ENCODE measurements at places on chromosomes 2 and 18.

- no peak for DNase-seq
Observed at GRCh38 chr2:5713101-5713500, 20.9 kb downstream of the SOX11 start.

DNA sequence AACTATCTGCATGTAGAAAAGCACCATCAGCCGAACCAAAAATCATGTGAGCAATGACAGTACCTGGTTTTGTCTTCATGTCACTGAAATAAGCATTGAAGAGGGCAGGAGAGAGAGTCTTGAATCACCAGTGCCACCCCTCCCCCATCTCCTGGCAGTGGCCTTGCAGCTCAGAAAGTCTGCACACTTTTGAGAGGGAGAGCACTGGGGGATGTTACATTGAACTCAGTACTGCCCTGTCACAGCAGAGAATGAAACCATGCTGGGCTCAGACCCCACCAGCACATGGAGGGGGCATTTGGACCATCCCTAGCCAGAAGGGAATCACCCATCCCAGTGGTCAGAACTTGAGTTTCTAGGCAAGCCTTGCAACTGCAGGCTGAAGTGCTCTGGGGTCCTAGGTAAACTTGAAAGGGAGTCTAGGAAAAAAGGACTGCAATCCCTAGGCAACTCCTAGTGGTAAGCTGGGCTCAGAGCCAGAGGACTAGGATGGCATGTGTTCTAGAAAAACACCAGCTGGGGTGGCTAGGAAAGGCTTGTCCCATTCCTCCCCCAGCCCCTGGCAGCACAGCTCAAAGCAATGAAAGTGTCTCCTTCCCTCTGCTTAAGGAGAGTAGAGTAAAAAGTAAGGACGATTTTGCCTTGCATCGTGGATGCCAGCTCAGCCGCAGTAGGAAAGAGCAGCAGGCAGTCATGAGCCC lies 259.9 kb upstream of the MYT1L start:
- DNase-seq, result no peak

DNA sequence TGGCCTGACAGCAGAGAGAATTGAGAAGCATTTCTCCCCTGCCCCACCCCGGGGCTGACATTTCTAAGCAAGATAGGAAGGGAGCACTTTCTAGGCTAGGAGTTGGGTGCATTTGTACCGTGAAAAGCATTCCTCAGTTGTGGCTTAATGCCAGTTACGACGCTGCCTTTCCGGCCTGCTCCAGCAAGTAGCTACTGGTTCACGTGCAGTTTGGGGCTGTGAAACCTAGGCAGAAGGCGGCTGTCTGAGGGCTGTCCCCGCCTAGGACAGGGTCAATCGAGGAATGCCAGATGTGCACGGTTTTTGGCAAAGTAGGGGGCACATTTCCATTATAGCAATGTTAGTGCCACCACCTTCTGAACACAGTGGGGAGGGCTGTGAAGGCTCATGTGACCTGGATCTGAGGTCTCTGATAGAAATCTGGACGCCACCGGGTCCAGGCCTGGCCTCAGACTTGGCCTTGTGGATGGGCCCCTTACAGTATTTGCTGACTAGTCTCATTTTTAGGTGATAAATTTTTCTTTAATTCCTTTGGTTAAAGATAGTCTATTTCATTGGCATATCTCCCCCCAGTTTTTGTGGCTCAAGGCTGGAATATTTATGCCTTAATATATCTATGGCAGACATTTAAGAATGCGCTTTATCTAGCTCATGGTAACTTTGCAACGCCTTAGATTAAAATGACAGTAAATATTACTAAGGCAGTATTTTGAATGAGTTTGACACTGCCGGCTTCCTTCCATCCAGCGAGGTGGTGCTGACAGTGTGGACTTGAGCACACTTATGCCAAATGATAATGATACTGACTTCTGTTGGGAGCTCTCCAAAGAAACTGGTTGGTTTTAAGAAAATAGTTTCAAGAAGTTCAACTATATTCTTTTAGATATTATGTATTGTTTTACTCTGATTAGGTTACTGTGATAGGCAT lies 78.7 kb downstream of the LPIN1 start:
- no peak for DNase-seq

DNA sequence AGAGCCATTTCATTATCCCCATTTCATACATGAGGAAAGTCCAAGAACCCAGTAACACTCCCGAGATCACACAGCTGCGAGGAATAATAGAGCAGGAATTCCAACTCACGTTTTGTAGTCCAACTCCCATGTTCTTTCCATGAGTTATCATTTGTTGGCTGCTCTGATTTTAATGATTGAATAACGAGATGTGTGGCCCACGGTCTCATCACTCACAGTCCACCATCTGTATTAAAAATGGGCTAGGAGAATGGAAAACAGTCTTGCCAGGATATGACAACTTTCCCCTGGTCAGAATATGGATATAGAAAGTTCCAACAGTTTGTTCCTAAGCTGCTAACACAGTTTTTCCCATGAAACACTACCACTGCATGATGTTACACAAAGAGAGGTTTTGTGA lies 147.5 kb downstream of the METTL4 start:
- no peak for DNase-seq

DNA sequence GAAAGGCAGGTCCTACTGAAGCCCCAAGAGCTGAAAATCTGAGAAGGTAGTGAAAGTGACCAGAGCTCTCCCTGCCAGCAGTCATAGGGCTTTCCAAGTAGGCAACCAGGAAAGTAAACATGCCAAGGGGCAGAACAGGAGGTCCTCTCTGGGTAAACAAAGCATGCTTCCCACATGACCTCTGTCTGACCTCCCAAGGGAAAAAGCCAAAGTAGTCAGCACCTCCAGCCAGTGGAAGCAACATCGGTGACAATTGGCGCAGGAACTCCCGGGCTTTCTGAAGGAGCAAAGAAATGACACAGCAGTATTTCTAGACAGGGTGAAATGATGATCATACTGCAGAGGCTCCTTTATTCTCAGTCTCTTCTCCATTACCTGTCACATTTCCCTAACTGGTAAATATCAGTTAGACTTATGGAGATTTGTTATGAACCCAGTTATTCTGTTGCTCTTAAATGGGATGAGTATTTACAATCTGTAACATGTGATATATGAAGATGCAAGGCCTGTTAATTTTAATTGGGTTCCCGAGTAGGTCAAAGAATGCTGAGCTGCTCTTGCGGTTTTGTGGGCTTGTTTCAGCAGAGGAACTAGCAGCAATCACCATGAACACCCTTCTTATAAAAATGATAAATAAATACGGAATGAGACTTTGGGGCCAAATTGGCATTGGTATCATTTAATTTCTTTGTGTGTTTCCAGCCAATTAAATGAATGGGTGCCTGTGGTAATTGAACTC lies 321.0 kb downstream of the RND3 start:
- no peak for DNase-seq

- DNase-seq, result no peak
Observed at GRCh38 chr2:146506851-146507250, 1338.0 kb upstream of the ACVR2A start.

DNA sequence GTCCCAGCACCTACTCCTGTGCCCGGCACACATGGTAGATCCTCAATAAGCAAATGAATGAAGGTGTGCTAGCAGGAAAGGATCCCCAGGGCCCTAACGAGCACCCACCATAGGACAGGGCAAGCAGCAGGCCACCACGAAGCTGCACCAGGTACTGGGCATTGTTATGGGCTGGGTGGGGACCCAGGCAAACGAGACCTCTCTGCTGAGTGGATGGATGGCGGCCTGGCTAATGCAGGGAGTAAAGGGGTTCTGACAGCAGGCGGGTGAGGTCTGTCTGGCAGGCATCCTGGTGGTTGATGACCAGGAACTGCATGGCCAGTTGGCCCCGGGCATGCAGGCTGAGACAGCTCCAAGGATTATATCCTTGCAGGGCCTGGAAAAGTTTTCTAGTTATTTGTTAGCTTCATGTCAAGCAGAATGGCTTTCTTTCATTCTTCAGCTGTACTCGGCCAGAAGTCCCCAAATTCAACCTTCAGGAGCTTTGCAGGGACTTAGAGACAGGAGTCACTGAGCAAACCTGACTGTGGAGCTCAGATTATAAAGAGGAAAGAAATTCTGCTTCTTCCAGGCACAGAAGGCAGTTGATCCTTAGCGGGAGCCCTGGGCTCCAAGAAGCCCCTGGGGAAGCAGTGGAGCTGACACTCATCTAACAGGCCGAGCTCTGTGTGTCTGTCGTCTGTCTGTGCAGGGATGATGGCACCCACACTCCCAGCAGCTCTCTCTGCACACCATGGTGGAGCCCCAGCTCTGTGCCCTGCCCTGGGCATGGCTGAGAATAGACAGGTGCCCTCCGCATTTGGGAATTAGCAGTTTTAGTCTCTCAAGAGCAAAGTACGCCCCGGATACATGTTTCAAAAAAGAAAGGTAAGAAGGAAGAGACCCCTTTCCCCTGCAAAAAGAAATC lies 51.2 kb downstream of the SDC1 start:
- no peak for DNase-seq

GRCh38 chr2:71336384-71336783 lies 4.8 kb downstream of the ZNF638 start:
- no peak for DNase-seq

DNA sequence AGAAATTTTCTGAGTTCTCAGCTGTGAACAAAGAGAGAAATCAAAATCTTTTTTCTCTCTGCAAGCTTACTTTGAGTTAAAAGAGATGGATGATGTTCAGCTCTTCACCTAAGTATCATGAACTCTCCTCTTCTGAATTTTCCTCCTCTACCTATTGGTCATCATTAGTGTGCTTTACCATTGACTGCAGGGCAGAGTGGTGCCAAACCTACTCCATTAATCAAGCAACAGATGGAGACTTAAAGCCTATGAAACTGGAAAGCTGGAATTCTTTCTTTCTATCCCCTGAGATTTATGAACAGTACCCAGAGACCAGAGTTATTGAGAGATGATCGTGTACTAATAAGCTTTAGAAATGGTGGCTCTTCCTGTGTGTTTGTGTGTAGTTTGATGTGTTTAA lies 31.3 kb upstream of the LINC00305 start:
- no peak for DNase-seq

DNA sequence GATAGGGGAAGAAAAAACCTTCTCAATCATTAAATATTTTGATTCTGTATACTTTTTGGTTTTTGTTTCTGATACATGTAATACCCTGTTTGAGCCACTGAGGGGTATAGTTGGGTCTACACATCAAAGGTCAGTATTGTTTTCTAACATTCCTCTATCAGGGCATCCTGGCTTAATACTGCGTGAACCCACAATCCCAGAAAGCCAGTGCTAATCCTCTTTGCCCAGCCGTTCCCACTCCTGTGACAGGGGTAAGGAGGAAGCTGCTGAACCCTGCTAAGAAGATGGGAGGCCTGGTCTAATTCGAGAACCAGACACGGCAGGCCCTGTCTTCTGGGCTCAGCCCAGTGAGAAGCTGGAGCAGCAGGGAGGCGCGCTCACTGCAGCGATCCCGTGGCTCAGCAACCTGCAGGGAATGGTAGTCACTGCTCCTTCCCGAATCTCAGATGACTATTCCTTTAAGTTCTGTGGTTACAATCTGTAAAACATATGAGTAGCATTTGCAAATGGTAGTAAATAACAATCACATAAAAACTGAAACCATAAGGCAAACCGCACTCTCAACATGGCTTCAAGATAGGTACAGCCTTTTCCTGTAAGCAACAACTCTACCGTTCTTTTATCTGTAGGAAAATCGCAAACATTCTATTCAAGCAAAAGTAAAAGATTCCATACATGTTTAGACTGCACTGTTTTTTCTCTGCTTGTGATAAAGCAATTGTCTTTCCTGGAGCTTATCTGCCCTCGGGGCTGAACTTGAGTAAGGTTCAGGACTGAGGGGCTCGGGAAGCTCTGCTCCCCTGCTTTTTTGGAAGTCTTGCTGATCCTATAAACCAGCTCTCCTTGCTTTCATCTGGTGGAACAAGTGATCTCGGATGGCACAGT lies 87.0 kb downstream of the EPB41L3 start:
- DNase-seq, result no peak

GRCh38 chr2:38862476-38862875 lies 13.3 kb downstream of the DHX57 start:
- DNase-seq, result no peak

DNA sequence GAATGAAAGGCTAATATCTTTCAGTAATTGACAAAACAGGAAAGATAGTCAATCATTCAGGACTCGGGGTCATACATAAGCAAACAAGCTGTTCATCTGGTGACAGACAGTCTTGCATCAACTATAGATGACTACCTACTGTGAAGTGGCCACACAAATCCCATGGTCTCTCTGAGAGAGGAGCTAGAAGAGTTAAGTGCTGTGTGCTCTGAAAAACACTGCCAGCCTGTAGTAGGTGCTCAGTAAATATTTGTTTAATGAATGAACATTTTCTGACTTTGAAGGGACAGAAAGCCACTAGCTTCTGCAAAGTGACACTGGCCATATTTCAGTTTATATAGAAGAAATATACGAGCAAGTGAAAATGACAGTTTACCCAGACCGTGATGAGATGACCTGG lies 184.0 kb upstream of the CHAC2 start:
- no peak for DNase-seq

- no peak for DNase-seq
Observed at GRCh38 chr2:232333361-232334135, 45.0 kb upstream of the ALPP start.

DNA sequence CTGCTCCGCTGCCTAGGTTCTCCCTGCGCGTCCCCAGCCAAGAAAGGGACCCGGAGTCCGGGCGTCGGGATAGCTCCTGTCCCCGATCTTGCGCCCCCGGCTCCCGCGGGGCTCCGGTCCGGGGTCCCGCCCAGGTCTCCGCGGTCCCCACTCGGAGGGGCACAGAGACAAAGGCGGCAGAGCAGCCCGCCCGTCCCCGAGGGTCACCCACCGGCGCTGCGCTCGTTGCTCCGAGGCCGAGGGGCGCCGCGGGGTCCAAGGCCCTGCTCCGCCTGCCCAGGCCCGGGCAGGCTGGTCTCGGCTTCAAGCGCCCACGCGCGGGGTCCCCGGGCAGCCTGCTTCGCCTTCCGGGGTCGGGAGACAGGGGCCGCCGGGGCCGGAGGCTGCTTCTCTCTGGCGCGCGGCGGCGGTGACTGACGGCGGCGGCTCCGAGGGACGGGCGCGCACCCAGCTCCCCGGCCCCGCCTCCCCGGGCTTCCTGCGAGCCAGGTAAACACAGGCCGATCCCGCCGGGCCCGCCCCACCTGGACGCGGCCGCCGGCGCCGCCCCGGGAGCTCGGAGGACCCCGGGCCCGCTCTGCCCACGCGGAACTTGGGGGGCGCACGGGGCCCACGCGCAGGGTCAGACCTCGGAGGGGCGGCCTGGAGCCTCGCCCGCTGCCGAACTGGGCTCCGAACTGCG lies at the start of gene MBP:
MBP (minus strand) TSS at position 415 of the 682 bp plus-strand sequence. CDS start 27,522 bp downstream, outside the sequence.
- DNase-seq, result peak; percentile 53

DNA sequence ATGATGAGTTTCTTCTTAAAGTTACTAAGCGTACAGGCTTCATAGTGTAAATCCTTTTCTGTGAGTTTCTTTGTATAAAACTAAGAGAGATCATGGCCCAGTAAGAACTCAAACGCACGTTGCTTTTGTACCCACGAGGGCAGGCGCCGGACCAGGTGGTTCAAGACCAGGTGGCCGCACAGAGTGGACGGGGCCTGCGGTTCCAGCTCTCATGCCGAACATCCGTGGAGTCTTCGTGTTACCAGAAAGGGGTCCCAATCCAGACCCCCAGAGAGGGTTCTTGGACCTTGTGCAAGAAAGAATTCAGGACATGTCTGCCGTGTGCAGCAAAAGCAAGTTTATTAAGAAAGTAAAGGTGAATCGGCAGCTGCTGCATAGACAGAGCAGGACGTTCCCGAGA lies 53.0 kb downstream of the KCNG2 start:
- DNase-seq, result no peak

- no peak for DNase-seq
Observed at GRCh38 chr2:45285311-45285710, 276.1 kb upstream of the SIX2 start.

All from stimulated activated CD8-positive, alpha-beta memory T cell treated with anti-CD3 and anti-CD28 coated beads, Interleukin-12 subunit alpha, Interleukin-12 subunit beta, amount 100 ng/mL, for 4 hours (primary cell).